ENCODE measurements at places on chromosomes 16 and 17.

GRCh38 chr16:53198933-53199332 lies 144.1 kb downstream of the CHD9 start:
- no peak for DNase-seq

DNA sequence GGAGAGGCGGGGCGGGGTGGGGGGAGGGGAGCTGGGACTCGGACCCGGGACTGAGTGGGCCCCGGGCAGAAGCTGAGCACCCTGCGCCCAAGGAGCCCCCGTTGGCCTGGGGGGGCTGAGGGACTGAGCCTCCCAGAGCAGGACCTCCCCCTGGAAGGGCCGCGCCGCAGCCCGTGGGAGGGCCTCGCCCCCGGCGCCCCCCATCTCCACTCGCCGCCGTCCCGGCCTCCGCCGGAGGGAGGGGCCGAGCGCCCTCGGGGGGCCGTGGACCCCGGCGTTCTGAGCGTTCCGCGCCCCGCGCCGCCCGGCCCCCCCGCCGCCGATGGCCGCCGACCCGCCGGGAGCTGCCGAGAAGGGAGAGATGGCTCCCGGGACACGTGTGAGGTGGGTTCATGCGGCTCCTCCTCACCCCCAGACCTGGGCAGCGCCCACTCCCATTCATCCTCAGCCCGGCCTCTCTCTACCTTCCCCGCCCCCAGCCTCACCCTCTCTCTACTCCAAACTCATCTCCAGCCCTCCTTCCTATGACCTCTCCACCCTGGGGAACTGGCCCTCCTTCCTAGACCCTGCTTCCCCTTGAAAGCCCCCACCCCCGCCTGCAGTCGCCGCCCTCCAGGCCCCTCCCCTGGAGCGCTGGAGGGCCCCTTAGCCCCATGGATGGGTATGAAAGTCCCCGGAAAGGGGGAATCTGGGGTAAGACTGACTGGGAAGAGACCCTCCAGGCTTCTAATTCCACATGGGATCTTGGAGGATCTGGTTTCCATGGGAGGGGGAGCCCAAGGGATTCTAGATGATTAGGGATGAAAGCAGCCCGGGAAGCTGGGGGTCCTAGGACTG lies 922 bp downstream of the FBXL19 start:
- DNase-seq: no peak

DNA sequence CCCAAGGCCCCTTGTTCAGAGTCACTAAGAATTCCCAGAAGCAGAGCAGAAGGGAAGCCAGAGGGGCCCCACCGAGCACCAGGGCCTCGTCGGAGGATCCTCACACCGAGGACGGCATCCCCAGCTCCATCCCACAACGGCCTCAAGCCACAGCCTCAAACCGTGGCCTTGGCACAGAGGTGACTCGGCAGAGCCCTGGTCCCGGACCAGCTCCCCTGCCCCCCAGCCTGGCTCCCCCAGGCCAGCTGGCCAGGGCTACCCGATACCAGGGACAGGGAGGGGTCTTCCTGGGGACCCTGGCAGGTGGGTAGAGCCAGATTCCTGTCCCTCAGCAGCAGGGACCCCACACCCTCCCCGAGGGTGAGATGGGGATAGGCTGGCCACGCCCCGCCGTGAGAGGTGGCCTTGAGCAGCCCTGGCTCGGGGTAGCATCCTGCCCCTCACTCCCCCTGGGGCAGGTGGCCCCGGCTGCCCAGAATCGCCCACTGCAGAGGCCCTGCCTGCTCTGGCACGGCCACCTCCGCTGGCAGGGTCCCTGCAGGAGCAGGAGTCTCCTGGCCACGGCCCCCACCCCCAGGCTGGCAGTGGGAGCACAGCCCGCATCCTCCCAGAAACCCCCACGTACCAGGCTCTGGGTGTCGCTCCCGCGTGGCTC lies 5.6 kb upstream of the PVALEF start:
- no peak for DNase-seq

GRCh38 chr16:3173892-3174617 lies 13.9 kb upstream of the OR1F1 start:
- peak; percentile 12 for DNase-seq

DNA sequence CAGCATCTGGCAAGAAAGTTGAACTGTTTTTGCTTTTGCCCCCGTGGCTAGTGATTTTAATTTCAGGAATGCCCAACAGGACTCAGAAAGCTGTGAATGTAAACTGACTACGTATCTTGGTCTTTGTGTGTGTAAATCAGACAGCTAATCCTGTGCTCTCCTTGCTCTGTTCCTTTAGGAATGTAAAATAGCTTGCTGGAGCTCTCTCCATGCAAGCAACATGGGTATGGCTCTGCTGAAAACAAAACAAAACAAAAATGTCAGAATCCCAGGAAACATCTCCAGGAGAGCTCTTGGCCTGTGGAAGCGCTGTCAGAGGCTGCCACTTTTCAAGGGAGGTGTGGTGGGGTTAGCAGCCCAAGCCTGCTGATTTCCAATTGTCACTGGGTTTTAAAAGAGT lies 161.8 kb upstream of the NOG start:
- DNase-seq: no peak

GRCh38 chr16:29790949-29791844 lies 646 bp downstream of the KIF22 start:
- no peak for DNase-seq

- DNase-seq: no peak
Observed at GRCh38 chr17:50372222-50372757, 694 bp downstream of the MRPL27 start.

- DNase-seq: no peak
Observed at GRCh38 chr17:21360048-21360447, 16.1 kb upstream of the KCNJ12 start.

DNA sequence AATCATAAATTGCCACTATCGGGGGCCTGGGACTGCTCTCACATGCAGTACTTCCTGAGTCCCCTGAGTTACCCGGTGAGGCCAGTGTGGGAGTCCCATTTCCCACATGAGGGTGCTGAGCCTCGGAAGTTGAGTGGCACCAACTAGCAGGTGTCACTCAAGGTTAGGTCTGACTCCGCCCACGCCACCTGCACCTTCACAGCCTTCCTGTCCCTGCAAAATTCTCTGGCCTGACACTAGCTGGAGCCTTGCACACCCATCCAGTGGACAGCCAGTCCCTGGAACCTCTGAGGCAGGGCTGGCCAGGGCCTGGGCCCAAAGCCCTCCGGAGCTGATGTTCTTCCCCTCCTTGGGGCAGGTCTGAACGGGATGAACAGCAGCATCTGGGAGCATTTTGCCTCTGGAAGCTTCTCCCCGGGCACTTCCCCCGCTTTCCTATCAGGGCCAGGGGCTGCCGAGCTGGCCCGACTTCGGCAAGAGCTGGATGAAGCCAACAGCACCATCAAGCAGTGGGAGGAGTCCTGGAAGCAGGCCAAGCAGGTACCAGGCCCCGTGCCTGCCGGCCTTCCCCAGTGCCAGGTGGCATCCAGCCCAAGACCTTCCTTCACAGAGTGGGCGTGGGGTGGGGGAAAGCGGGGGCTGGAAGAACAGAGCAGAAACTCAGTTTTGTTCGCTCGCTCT lies 21.9 kb downstream of the UNC13D start:
- no peak for DNase-seq

DNA sequence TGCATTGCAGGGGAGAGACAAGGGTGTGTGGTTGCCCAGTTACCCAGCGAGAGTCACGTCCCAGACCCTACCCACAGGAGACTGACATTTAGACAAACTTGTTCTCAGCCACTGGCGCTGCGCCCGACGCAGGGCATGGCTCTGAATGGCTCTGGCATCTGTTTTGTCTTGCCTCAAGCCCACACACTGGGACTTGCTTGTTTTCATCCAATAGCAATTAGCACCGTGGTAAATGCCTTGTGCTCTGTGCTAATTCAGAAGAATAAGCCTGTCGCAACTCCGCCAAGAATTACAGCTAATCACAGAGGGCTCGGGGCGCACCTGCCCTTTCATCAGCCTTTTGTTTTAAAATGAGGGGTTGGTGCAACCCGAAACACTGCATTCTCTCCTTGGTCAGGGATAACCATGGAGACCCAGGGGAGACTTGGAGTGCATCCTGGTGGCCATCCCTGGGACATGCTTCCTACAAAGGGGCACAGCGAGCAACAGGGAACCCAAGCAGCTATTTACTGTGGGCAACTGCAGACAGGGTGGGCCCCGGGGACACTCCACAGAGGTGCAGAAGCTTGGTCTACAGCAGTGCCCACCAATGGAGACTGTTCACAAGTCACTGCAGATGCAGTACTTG lies 220.6 kb upstream of the ZFHX3 start:
- DNase-seq: no peak

- DNase-seq: peak; percentile 60
Observed at GRCh38 chr16:69112285-69113129, 7.1 kb downstream of the HAS3 start.

DNA sequence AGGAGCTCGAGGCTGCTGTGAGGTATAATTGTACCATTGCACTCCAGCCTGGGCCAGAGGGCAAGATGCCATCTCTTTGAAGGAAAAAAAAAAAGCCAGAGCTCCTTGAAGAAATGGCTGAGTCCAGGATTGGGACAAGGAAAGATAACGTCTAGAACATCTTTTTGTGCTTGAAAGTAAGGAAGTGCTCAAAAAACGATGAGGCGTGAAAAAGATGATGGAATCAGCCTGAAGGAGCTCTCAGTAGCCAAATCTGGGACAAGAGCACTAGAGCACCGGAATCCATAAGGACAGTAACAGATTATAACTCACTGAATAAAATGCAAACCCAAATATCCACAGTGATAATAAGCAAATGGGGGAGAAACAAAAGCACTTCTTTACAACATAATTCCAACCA lies 22.1 kb downstream of the EFTUD2 start:
- no peak for DNase-seq

- DNase-seq: no peak
Observed at GRCh38 chr16:1744338-1744840, 27.0 kb downstream of the NME3 start.

DNA sequence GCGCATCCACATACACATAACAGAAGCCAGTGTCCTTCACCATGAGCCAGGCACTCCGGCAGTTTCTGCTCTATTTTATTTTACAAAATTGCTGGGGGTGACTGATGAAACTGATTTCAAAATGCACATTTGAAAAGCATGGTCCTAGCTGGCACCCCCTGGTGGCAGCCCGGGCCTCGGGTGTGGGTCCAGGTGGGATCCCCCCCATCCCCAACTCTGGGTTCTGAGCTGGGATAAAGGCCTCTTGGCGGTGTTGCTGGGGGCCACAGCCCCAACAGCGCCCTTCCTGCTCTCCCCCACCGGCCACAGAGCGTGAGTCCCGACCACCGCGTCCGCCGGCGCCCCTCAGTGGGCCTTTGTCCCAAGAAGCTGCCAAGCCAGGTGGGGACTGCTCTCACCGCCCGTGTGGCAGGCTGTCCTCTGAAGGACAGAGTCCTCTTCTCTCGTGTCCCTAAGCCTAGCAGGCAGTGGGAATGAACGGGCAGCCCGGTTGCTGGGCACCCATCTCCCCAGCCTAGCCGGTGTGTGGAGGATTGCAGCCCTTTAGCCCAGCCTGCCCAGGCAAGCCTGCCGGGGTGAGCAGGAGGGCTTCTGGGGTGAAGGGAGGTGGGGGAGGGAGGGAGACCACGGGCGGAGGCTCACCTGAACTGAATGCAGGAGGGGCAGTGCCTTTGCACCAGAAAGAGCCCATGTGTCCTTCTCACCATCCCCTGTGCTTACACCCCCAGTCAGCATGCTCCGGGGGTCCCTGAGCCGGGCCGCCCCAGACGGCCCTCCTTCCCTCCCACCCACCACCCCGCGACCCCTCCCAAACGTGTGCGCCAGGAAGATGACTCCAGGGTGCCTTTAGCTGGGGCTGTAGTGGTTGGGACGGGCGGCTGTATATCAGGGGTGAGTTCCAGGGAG lies 898 bp downstream of the SNAI3 start:
- DNase-seq: no peak

DNA sequence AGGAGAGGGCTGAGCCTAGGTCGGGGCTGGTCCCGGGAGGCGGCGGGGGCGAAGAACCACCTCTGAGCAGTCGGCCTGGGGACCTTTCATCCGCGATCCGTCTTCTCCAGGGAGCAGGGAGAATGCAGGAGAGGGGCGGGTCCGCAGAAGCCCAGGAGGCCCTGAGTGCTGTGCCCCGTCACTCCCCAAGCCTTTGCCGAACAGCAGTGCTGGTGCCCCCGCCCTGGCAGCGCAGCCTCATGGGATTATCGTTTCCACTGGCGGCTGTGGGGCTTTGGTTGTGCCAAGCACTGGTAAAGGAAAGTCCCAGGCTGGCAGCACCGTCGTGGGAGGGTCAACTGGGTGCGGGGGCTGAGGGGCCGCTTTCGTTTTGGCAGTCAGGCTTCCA lies 631 bp downstream of the TBL3 start:
- DNase-seq: no peak

GRCh38 chr17:65523411-65523810 lies 38.0 kb downstream of the AXIN2 start:
- DNase-seq: no peak

GRCh38 chr16:1561266-1561665 lies 27.8 kb downstream of the TMEM204 start:
- no peak for DNase-seq

DNA sequence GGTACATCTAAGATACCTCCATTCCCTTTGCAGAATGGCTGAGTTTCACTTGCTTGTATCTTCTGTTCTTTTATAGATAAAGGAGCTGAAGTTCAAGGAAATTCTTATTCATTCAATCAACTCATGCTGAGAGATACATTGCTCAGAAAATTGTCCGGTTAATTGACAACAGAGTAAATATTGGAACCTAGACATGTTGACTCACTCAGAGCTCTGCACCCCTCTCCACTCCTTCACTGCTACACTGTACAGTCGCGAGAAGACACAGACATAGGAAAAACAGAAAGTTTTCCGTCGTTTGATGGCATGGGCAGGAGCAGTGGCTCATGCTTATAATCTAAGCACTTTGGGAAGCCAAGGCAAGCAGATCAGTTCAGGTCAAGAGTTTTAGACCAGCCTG lies 690.5 kb upstream of the SOX9 start:
- DNase-seq: no peak

DNA sequence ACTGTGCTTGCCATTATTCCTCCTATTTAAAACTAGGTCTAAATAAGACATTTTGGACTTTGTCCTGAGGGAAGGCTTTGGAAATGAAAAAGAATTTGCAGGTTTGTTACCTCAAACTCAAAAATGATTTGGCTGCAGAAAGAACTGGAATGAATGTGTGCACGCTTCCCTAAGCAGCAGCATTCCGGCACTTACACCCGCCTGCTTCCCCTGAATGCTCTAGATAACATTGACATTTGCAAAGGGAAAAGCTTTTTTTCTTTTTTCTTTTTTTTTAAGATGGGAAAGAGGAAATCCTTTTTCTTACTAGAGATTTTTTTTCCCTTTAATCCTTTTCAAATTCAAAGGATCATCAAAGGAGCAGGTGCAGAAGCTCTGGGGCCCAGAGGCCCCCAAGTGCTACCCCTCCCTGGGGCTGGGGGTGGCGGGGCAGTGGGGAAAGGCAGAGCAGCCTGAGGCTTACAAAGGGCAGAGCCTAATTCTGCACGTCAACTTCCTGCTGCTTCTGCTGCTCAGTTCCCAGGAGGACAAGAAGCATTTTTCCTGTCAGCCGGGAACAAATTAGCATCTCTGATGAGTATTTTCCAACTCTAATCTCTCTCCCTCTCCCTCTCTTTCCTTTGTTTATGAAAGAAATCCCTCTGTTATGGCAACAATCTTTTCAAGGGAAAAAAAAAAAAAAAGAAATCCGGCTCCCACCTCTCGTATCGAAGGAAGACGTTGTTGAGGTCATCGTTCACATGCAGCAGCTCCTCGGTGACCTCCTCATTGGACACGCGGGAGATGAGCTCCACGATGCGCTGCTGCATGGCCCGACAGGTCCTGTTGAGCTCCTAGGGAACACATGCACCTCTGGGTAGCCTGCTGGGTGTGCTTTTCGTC lies 32.1 kb upstream of the SREBF1 start:
- no peak for DNase-seq
